Stimulated activated naive CD8-positive, alpha-beta T cell treated with anti-CD3 and anti-CD28 coated beads, Interleukin-15, amount 100 ng/mL, for 72 hours (primary cell): ENCODE measurements at places on chromosomes 5 and 9.

DNA sequence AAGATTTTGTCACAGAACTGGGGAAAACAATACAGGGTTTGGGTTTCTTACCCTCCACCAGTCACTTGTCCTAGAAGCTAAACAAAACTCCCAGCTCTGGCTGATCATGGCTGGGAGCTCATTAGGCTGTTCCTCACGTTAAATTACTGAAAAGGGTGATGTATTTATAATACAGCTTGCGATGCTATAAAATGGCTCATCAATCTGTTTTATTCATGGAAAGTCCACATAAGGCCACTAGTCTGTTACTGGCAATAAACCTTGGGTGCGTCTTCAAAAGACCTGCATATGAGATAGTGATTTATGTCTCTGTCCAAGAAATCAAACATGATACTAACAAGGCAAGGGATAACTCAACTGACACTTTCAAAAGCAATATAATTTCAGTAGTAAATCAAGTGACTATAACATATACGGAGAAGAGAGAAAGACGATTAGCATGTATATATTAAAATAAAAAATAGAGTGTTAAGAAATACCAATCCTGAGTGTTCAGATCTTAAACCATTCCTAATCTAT is 219.0 kb downstream of the BNC2 start:
- no peak for DNase-seq

- no peak for DNase-seq
Measured at GRCh38 chr9:126611193-126611591, 2.5 kb upstream of the LMX1B start.

DNA sequence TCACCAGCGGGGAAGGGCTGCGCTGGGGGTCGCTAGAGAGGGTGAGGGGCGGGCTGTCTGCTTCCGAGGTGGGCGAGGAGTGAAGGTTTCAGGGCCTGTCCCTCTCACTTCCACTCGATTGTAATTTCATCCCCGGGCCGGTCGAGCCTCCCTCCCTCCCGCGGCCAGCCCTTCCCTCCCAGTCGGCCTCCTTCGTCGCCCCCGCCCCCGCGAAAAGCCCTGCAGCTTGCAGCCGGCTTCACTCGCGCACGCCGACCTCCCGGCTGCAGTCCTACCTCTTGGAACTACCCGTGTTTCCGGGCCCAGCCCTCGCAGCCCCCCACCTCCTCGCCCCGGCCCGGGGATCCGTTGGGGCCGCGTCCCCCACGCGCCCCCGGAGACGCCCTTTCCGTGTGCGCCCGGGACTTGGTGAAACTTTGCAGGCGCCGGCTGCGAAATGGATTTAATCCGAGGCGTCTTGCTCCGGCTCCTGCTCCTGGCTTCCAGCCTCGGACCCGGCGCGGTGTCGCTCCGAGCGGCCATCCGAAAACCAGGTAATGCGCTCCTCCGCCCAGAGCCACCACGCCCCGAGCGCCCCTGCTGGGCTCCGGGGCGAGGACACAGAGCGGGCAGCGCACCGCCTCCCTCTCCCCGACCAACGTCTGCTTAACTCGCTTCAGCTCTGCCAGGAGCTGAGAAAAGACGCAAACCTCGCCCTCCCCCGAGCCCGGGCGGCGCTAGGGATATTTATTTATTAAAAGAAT is at the start of gene EGFLAM:
Gene EGFLAM, plus strand, starts transcription at position 241 of the 743 bp plus-strand sequence. Its CDS starts 196 bp downstream, at position 437.
- DNase-seq: no peak

DNA sequence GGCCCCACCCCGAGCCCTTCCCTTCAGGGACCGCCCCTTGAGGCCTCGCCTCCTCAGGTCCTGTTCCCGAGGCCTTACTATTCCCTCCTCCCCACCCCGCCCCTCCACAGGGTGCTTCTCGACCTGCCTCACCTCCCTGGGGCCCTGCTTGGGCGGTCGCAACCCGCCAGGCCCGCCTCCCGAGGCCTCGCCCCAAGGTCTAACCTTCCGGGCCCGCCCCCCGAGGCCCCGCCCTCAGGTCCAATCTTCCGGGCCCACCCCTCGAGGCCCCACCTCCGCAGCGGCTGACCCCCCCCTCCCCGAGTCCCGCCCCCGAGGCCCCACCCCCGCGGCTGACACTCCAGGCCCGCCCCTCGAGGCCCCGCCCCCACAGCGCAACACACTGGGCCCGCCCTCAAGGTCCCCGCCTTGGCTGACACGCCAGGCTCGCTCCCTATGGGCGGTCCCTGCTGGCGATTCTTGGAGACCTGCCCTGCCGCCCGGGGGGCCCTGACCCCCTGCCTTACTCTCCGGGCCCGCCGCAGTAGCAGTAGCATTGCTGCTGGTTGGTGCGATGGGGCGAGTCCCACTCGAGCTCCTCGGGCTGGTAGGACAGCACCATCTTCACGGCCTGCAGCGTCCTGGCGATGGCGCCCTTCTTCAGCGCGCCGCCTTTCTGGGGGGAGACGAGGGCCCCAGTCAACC is 8.2 kb downstream of the PHF19 start:
- DNase-seq: peak; percentile 94

GRCh38 chr9:101574731-101575333 is 19.9 kb downstream of the PPP3R2 start:
- no peak for DNase-seq

DNA sequence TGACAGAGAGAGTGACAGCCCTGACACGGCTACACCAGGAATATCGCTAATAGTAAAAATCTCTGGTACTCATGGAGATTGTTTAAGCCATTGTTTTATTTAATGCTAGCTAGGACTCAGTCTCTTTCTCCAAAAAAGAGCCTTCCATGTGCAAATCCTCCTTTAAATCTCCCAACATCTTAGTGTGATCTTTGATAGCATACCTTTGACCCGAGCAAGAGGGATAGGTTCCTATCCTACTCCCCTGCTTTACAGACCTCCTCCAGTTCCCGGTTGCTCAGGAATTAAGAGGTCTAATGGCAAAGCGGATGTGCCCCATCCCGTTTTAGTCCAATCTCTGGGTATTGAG is 663 bp upstream of the FRMD3 start:
- no peak for DNase-seq

- no peak for DNase-seq
Measured at GRCh38 chr5:73388306-73388684, 60.3 kb downstream of the FOXD1 start.

DNA sequence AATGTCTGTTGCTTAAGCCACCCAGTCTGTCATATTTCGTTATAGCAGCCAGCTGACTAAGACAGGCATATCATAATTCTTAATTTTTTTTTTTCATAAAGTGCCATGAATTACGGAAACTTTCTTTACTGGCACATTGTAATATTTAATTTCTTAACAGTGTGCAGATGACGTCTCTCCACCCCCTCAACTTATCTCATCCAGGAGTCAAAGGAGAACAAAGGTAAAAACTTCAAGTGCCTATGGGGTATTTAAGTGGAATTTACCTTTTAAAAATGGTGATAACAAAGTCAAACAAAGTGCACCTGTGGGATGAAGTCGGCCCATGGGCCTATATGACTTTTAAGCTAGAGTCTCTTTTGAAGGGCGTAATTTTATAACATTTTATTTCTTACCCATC is 539.4 kb downstream of the CDH9 start:
- no peak for DNase-seq

- no peak for DNase-seq
Measured at GRCh38 chr9:123776708-123777537, 153.0 kb downstream of the DENND1A start.

GRCh38 chr5:149044453-149045088 is 18.3 kb downstream of the SH3TC2 start:
- no peak for DNase-seq

- no peak for DNase-seq
Measured at GRCh38 chr5:137442660-137443059, 56.5 kb downstream of the SPOCK1 start.

GRCh38 chr5:154516475-154516874 is 38.4 kb upstream of the HAND1 start:
- no peak for DNase-seq

GRCh38 chr5:2877522-2877921 is 126.0 kb upstream of the IRX2 start:
- DNase-seq: no peak

DNA sequence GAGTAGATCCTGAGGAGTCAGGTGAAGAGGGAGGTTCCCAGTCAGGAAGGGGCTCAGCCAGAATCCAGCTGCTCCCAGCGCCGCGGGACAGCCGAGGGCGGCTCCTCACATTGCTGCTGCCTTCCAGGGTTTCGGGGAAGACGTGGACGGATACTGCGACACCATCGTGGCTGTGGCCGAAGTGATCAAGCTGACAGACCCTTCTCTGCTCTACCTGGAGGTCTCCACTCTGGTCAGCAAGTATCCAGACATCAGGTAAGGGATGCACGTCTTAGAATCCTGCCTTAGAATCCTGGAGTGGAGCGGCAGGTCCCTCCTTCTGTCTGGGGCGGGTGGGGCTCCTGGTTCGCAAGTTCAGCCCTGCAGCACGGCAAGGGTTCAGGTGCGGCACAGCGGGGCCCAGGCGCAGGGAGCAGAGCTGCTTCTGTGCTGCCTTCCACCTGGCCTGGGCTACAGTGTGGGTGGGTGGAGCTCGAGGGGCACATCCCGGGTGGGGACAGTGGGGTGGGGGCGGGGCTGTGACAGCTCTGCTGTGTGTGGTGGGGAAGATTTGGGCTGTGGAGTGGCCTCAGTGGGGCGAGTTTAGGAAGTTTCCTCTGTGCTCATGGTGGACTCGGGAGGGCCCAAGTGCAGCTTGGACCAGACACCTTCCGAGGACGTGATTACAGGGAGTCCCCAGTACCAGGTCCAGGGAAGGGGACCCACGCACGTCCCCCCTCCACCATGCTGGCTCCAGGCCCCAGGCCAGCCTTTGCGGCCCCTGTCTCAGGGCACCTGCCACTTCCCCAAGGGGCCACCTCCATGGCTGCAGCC is 22.8 kb downstream of the EXOC3 start:
- no peak for DNase-seq

DNA sequence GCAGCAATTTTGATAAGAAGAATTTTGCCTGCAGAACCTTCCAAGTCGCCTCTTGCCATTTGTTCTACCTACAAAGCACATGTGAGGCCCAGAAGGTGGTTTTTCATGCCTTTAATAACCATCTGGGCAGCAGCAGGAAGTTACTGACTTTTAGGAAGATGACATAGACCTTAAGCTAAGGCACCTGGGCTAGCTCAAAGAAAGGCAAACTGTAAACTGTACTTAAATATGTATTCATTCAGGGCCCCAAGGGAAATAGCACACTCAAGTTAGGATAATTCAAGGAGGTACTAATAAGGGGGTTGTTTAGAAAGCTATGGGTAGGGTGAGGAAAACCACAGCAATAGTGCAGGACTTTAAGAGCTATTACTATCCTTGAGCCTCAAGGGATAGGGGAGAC is 57.3 kb upstream of the HSPB3 start:
- DNase-seq: no peak

DNA sequence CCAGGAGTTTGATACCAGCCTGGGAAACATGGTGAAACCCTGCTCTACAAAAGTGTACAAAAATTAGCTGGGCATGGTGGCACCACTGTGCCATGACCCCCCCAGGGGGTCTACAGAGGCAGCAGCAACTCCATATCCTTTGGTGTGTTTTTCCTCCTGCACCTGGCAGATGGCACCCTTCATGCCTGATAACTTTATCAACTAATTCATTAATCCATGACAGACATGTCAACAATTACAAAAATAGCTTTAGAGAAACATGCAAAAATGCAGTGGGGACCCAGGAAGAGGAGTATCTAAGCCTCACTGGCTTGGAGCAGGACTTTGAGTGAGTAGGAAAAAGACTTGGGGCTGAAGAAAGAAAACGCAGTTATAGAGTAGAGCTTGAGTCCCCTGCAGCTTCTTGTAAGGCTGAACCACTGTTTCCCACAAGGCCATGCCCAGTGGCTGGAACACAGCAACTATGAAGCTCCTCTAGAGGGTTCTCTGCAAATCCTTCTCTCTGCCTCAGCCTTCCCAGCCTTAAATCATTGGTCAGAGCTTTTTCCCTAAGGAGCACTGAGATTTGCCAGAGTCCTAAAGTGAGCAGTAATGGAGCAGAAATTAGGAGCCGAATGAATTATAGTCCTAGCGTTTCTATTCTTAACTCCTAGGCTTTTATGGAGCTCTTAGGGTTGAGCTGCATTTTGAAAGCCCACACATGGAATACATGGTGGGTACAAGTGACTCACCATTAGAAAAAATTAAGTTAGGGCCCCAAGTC is 25.5 kb upstream of the B4GALT1 start:
- no peak for DNase-seq

DNA sequence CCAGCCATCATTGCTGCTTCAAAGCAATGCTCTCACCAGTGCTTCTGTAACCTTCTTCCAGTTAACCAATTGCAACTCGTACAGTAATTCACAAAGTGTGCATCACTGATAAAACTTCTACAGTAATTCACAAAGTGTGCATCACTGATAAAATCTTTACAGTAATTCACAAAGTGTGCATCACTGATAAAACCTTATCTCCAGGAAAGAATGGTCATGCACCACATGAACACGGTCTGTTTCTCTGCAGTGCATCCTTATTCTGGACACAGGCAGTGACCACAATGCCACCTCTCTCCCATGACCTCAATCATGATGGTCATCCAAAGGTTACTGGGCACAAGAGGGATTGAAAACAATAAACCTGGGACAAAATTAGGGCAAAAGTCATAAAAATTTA is 153.6 kb downstream of the TSSK1B start:
- DNase-seq: no peak

GRCh38 chr9:85900504-85901201 is 40.3 kb upstream of the NAA35 start:
- peak; percentile 13 for DNase-seq

GRCh38 chr5:89277816-89278215 is 394.8 kb upstream of the MEF2C start:
- DNase-seq: no peak

- DNase-seq: no peak
Measured at GRCh38 chr5:88503406-88503805, 234.8 kb upstream of the TMEM161B start.

DNA sequence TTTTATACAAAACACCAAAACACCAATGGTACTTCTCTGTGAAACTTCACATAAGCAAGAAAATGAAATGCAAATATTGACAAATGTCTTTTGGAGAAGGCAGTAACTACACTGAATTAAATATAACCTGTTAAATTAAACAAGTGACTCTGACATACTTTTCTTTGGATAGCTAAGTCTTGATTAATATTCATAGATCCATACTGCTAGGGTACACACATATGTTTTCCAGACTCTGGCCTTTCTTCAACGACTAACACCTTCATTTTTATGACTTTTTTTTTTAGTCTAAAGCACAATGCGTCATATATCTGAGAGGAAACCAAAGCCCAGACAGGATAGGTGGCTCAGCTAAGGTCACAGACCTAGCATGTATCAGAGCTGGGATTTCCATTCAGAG is 263.7 kb downstream of the TENT4A start:
- DNase-seq: no peak

- peak; percentile 14 for DNase-seq
Measured at GRCh38 chr5:16666883-16667398, 50.1 kb upstream of the RETREG1 start.

- DNase-seq: no peak
Measured at GRCh38 chr9:133729617-133730281, 8.4 kb downstream of the SARDH start.

- no peak for DNase-seq
Measured at GRCh38 chr9:70315389-70315788, 56.6 kb downstream of the SMC5 start.

DNA sequence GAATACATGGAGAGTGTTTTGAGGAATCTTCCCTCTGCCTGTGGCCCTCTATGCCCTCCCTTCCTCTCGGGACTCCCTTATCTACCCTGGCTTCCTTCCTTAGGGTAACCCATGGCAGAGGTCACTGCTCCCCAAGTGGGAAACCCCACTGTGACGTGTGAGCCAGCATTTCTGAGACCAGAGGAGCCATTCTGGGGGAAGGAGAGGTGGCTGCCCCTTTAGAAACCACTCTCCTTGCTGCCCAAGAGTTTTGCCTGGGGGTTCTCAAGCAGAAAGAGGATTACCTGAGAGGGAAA is 23.1 kb downstream of the CCNJL start:
- no peak for DNase-seq

GRCh38 chr5:141737535-141737934 is 55.5 kb upstream of the ARAP3 start:
- DNase-seq: no peak
